ENCODE measurements at places on chromosomes 11 and 22.

DNA sequence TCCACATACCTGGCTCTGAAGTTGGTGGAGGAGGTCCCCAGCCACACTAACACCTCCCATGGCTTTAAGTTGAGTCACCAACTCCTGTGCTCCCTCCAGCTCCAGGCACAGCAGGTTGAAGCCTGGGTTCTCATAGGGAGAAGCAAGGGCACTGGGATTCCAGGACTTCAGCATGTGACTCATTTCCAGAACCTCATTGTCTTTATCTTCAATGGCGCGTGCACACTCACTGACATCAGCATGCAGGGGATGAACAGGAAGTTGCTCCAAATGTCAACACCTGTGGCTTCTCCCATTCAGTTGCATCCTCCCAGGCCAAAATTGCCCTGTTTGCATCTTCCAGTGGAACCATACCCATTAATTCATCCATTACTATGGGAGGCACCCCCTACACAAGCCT is 5.8 kb upstream of the UBQLNL start:
- DNase-seq = no peak

DNA sequence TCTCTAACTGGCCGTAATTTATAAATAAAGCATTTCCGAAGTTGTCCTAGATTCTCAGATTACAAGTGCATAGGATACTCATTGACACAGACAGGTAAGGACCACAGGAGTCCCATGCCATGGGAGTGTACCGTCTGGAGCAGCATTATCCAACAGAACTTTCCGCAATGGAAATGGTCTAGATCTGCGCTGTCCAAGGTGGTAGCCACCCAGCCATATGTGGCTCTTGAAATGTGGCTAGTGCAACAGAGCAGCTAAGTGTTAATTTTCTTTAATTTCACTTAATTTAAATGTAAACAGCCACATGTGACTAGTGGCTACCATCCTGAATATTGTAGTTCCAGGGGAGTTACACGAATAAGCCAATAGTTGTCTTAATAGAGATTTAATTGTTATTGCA is 71.3 kb downstream of the GALNT18 start:
- no peak for DNase-seq

DNA sequence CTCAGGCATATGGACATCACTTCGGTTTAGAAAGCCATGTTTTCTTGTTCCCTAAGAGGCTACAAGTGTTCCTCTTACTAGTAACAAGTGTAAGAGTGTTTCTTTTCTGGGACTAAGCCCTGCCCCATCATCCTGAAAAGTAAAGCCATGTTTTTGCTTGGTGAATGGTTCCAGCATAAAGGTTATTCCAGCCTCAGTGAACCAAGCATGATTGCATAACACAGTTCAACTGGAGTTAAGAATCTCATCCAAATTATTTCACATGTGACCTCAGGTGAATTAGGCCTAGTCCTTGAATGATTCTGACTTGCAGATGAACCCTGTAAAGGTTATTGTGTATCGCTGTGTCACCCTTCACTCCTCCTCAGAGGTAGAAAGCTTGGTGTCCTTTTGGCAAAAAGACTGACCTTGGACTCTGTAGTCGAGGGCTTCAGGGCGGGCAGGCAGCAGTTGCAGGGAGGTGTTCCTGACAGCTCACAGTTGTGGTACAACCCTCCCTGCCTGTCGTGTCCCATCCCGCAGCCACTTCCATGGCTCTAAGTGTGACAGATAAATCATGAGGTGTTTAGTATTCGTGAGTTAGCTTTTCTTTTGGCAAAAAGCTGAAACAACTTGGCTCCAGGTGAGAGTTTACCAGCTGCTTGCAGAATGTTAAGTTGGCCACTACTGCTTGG is 321.8 kb downstream of the CADM1 start:
- DNase-seq = no peak

- DNase-seq = no peak
Observed at GRCh38 chr22:23289851-23290724, 109.8 kb downstream of the BCR start.

GRCh38 chr11:64499261-64500004 is 91.6 kb upstream of the SLC22A12 start:
- DNase-seq = no peak

DNA sequence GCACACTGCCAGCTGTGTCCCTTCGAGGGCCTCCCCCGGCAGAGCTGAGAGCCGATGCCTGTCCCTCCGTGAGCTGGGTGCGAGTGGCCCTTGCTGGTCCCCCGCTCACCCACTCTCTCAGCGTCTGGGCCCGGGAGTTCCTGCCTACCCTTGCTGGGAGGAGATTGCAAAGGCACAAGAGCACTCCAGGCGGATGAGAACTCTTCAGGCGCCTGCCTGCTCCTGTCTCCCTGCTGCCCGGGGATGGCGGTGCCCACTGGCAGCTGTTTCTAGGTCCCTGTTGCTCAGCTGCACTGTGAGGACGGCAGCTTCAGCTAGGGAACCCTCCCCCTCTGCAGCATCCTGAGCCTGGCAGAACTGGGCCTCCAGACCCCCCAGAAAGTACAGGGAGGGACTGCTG is 61.1 kb downstream of the FLRT1 start:
- no peak for DNase-seq

DNA sequence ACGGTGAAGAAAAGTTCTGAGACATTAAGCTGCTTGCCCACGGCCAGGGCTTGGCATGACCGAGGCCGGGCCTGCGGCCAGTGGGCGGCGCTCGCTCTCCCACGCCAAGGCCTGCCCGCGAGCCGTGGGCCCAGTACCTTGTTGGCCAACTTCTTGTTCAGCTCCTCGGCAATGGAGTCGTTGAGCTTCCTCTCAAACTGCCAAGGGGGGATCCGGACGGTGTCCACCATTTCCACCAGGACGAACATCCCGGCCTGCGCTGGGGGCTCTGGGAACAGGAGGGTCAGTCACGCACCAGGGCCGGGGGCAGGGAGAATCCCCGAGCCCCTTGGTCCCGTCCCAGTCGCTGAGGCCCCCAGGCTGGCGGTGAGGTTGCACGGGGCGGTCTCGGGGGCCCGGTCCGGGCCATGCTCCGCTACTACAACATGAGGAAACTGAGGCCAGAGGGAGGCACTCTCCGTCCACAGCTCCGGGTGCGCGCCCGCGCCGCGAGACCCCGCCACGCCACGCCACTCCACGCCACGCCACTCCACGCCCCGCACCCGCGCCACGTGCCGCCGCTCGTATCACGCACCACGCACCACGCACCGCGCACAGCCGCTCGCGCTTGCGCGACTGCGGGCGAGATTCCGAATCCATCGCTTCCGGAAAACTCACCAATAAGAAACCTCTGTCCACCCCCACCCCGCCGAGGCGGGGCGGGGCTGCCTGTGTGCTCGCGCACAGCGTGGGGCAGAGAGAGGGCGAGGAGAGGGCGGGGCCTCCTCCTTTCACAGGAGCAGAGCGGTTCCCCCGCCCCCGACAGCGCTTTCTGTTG is at the start of gene POLR3H:
POLR3H (minus strand) TSS at position 617 of the 817 bp plus-strand sequence; CDS start at position 248, 369 bp downstream.
- peak; percentile 94 for DNase-seq

- no peak for DNase-seq
Observed at GRCh38 chr11:39780131-39780530, 1679.3 kb downstream of the LRRC4C start.

DNA sequence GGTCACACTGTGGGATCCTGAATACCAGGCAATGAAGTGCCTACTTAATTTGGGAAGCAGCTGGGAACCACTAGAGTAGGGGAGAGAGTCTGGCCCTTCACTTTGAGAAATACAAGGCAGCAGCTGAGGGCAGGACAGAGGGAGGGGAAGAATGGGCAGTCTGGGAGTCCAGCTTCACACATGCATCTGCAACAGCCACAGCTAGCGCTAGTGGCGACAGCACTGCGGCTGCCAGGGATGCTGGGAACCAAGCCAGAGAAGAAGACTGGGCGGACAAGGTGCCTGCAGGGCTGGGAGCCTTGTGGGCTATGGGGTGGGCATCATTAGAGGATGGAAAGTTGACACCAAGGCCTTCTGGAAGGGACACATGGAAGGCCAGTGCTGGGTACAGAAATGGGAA is 15.8 kb downstream of the SCUBE2 start:
- no peak for DNase-seq

Measured in stimulated activated CD8-positive, alpha-beta memory T cell treated with anti-CD3 and anti-CD28 coated beads, Interleukin-15, amount 100 ng/mL, for 4 hours (primary cell).